ENCODE measurements at places on chromosomes 6 and 20.

DNA sequence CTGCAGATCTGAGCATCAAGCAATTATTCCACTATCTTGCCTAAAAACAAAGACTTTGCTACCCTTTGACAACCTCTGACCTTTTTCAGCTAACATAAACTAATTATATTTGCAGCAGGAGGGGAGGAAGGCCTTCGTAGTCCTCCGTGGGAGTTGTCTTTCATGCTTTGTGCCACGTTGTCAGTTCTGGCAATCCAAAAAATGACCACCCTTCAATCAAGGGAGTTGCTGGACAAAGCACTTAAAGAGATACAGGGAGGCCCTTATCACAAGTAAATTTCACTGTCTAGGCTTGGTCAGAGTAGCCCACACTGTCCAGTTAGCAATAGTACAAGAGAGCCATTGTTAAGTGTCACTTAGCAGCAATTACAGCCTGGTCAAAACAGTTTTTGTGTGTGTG is 578.9 kb downstream of the HAO1 start:
- DNase-seq = no peak

DNA sequence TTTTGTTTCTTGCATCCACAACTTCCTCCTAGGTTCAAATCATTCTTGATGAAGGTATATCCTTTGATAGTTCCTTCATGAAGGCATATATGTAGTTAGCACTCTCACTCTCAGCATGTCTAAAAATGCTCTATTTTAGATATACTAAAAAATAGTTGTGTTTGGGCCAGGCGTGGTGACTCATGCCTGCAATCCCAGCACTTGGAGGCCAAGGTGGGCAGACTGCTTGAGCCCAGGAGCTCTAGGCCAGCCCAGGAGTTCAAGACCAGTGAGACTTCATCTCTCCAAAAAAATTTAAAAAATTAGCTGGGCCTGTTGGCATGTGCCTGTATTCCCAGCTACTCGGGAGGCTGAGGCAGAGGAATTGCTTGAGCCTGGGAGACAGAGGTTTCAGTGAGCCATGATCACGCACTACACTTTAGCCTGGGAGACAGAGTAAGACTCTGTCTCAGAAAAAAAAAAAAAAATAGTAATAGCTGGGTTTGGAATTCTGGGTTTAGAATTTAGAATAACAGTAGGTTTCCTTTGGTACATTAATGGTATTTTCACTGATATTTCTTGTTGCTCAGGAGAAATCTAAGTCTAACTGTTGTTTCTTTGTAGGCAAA is 7.0 kb downstream of the SERAC1 start:
- no peak for DNase-seq

DNA sequence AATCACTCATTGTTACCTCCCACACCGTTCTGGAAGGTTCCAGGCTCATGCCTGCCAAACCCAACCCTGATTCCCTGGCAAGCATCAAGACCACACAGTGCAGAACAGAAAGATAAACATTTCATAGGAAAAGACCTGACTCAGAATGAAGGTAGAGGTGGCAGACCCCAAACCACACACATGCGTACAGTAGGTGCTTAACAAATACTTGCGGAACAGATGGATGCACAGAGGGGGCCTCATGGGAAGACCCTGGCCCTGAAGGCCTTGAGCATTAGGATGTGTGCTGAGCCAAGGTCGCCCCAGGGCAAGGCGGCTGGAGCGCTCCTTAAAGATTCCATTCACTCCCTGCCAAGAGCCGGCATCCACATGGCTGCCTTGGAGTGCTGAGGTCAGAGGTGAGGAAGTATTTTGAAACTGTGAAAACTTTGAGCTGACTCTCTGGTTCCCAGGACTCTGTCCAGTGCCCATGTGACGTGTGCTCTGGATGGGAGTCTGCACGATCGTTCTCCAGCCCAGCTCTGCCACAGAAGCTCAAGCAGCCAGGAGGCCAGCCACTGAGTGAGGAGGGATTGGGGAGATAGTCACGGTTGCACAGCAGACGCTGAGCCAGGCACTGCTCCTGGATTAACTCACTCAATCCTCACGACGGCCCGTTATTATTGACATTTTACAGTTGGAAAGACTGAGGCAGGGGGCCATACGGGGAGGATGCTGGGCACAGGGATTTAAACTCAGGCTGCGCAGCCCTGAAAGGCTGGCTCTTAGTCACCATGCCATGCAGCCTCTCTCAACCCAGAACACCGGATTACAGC is 65.5 kb upstream of the AFDN start:
- DNase-seq = no peak

GRCh38 chr6:119020597-119021561 is 57.6 kb downstream of the FAM184A start:
- DNase-seq = no peak

DNA sequence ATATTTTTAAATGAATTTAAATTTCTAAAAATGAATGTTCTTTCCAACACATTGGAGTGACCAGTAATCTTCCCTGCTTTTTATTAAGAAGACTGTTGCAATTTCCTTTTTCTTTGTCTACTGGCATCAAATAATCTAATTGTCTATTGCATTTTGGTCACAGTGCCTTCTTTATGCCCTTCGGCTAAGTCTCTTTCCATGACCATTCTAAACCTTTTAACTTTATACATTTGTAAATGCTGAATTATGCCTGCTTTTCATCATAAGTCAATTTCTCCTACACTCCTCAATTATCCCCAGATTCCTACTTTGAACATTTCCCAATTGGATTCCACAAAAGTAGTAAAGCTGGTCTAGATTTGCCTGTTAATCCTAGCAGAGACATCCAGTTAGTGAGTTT is 69.1 kb upstream of the HSF2 start:
- no peak for DNase-seq

- DNase-seq = peak; percentile 44
These were observed 43.6 kb downstream of the MDGA1 start for GRCh38 chr6:37653933-37654565.

DNA sequence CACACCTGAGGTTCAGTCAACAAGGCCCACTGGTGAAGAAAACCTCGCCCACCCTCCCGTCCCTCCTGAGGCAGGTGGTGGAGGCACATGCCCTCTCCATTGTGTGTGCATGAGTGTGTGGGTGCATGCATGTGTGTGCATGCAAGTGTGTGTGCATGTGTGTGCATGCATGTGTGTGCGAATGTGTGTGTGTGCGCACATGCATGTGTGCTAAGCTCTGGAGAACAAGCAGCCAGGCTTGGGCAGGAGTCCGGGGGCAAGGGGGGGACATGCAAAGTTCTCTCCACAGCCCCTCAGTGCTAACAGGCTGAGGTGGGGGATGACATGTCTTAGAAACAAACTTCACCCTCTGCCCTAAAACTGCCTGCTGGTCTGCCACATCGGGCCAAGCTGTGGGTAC is 3.1 kb upstream of the HSPA12B start:
- no peak for DNase-seq

DNA sequence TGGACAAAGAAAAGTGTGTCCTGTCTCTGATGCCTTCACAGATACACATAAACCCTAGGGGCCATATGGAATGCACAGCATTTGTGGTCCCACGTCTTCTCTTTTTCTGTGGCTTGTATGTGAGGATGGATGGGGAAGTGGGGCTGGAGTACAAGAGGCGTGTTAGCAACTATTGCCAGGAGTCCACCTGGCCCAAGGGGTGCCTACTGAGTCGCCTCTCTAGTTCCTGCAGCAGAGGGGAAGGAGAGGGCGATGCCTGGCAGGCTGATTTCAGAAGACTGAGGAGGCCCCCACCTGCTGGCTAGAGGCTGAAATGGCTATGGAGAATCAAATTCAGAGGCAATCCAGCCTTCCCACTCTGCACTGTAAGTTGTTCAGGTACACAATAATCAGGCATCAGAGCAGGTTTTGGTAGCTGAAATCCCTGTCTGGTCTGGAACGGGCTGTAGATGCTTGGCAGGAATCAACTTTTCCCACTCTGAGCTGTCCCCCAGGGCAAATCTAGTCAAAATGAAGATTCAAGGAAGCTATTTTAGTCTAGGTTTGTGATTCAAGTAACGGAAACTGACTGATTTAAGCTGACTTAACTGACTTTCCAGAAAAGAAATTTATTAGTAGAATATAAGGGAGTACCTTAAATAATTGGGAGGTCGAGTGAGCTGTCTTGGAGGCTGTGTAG is 14.9 kb upstream of the PPARD start:
- DNase-seq = peak; percentile 77

DNA sequence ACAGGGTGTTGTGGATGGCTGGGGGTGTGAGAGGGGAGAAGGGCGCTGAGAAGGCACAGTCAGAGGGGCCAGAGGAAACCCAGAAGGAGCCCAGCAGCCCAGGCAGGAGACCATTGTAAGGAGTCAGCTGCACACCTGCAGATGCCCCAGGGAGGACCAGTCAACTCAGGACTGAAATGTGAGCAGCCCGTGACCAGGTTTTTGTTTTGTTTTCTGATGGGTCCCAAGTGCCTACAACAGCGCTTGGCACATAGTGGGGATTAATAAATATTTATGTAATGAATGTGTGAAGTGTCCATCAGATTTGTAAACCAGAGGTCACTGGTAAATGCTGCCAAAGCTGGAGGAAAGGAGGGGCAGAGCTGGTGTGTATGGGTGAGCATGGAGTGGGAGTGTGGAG is 30.2 kb downstream of the TRAM2 start:
- no peak for DNase-seq

- DNase-seq = no peak
These were observed 235.4 kb downstream of the BTBD9 start for GRCh38 chr6:38404355-38404754.

- DNase-seq = no peak
These were observed 65.1 kb upstream of the DUSP22 start for GRCh38 chr6:227074-227782.

GRCh38 chr6:13558718-13559117 is 15.7 kb upstream of the SIRT5 start:
- DNase-seq = no peak

GRCh38 chr20:15069355-15069754 is 731.9 kb upstream of the FLRT3 start:
- DNase-seq = no peak

- DNase-seq = no peak
These were observed 107.5 kb downstream of the QKI start for GRCh38 chr6:163522033-163522432.

- no peak for DNase-seq
These were observed 844 bp downstream of the WFDC2 start for GRCh38 chr20:45470262-45470931.

DNA sequence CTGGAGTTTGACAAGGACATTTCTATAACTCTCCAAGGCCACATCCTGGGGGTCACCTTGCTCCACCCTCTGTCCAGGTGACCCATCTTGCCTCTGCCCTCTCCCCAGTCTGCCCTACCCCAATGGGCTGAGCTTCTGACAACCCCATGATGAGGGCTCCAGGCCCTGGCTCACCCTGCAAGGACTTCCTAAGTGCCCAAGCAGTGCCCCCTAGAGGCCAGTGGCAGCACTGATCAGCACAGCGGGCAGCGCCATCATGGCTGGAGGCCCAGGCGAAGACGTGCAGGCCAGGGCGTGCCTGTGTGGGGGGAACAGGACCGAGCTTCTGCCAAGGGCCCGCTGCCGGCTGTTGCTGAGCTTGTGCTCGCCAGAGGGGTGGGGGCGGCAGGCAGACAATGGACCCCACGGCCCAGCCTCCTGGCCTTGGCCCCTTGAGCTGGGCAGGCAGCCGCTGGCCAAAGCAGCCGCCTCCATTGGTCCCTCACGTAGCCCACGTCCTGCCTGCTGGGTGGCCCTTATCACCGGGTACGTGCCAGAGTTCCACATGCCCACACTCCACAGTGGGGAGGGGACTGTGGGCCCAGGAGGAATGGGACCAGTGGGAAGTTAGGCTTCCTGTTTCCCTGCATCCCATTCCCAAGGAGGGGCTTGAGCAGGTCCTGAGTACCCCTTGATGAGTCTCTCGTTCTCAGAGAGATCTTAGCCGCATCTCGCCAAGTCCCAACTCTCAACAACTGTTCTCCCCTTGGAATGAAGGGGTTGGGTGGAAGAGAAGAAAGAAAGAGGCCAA is 64.3 kb downstream of the MRPL14 start:
- peak; percentile 22 for DNase-seq

- DNase-seq = no peak
These were observed 4.9 kb upstream of the MLN start for GRCh38 chr6:33808641-33809180.

- DNase-seq = no peak
These were observed 23.0 kb upstream of the FAM8A1 start for GRCh38 chr6:17577059-17577458.

DNA sequence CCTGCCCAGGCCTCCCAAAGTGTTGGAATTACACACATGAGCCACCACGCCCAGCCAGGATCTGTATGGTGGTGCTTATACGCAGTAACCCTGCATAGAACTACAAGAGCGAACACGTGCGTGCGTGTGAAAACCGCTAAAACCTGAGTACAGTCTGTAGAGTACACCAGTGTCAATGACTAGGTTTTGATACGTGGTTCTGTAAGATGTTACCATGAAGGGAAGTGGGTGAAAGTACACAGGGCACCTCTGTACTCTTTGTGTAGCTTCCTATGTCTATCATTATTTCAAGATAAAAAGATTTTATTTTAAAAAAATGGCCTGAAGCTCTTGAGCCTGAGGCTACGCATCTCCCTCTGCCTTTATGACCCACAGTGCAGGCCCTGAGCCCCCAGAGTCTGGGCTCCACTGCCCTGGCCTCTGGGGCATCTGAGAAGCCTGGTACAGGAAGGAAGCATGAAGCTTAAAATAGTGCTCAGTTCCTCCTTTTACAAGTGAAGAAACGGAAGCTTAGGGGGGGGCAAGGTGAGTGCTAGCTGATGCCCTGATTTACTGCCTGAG is 21.6 kb downstream of the LY86 start:
- peak; percentile 18 for DNase-seq

Data from activated naive CD4-positive, alpha-beta T cell treated with Interleukin-2 at 50 U/mL for 16 hours (primary cell).